ENCODE measurements at places on chromosomes 5 and 9.

DNA sequence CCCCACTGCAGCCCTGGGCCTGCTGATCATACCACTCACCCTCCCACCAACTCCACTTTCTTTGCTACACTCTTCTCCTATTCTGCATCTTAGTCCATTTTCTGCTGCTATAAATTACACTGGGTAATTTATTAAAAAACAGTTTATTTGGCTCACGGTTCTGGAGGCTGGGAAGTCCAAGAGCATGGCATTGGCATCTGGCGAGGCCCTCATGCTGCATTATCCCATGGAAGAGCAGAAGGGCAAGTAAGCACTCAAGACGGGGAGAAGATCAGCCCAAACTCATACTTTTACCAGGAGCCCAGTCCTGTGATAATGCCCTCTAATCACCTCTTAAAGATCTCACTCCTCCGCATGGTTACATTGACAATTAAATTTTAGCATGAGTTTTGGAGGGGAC is 9.4 kb downstream of the GLIPR2 start:
- no peak for DNase-seq

GRCh38 chr5:35861718-35862117 is 5.0 kb downstream of the IL7R start:
- DNase-seq: no peak

- DNase-seq: no peak
Observed at GRCh38 chr5:74539986-74540385, 100.5 kb downstream of the ENC1 start.

DNA sequence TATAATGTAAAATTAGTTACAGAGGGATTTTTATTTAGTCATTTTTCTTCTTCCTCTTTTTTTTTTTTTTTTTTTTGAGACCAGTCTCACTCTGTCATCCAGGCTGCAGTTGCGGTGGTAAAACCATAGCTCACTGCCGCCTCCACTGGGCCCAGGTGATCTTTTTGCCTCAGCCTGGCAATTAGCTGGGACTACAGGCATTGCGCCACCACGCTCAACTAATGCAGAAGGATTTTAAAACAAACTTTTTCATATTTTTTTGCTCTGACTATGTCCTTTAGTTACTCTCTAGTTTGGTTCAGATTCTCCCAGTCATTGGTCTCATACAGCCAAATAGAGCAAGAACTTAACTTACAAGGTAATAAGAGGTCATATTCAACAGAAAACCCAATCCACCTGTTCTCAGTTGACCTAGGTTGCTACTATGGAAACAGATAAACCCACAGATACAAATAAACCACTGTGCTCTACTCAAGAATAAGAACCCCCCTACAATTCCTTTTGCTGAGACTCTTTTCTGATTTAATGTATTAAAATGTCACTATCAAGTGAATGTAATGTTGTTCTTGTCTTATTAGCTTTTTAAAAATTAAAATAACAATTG is 50.1 kb upstream of the TTC39B start:
- DNase-seq: peak; percentile 36

DNA sequence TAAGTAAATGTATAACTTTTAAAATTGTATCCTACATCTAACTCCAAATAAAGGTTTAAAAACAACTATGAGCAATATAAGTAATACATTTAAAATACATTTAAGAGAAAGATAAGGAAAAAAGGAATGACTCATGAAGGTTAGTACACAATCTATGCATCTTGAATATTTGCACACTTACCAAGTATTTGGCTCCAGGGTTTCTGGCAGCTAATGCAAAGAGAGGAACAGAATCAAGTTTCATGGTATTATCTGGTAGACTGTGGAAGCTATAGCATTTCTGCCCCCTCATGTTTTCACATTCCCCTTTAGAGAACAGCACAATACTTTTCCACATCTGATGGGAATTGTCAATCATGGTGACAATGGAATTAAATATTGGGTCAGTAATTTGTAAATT is 132.1 kb downstream of the COX7C start:
- no peak for DNase-seq

- no peak for DNase-seq
Observed at GRCh38 chr5:40904994-40905306, 4.3 kb upstream of the C7 start.

DNA sequence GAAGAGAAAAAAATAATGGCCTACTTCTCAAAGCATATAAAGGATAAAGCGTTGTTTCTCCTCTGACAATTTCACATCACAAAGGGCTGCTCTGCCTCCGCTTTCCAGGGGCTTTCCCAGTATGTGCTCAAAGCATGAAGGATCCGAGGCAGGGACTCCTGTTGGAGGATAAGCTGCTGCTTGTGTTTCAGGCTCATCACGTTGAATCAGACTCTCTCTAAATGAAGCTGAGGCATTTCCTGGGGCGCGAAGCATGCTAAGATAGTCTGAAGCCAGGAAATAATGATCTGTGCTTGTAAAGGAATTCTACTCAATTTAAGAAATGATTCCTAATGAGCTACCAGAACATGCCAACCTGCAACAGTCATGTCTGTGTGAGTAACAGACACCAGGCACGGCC is 97.5 kb downstream of the MARCHF11 start:
- DNase-seq: no peak

- DNase-seq: no peak
Observed at GRCh38 chr9:71552480-71552879, 215.8 kb downstream of the CEMIP2 start.
